ENCODE measurements at places on chromosomes 13 and 19.
A peak's percentile ranks its signal among the peaks of the same experiment; 100 is the strongest.

GRCh38 chr19:6313398-6313969 lies 19.9 kb downstream of the ACER1 start:
- no peak for DNase-seq

DNA sequence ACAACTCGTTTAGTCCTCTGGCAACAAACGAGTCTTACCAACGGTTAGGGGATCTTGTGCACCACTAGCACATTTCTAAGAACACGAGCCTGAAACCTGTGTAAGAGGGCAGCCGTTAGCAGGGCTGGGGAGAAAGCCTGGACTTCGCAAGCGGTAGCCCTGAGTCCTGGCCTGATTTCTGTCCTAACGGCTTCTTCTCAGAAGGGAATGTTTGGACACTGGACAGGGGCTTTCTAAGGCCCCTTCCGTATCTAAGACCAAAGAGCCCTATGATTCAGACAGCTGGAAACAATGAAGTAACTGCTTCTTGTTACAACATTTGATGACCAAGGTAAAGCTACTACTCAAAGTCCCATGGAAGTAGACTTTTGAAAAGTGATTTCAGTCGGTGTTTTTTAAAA lies 2.2 kb downstream of the ANKRD10 start:
- DNase-seq: peak; percentile 43

- peak; percentile 4 for DNase-seq
Measured at GRCh38 chr13:67023130-67023876, 206.8 kb downstream of the PCDH9 start.

DNA sequence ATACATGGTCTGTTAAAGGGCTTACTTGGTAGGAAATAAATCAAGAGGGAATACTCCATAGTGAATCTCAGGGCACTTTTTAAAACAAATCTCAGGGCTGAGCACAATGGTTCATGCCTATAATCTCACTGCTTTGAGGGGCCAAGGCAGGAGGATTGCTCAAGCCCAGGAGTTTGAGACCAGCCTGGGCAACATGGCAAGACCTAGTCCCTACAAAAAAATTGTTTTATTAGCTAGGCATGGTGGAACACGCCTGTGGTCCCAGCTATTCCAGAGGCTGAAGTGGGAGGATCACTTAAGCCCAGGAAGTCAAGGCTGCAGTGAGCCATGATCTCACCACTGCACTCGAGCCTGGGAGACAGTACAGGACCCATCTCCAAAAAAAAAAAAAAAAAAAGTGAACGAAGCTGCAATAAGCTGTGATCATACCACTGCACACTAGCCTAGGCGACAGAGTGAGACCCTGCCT lies 25.2 kb downstream of the ABCC4 start:
- DNase-seq: no peak

DNA sequence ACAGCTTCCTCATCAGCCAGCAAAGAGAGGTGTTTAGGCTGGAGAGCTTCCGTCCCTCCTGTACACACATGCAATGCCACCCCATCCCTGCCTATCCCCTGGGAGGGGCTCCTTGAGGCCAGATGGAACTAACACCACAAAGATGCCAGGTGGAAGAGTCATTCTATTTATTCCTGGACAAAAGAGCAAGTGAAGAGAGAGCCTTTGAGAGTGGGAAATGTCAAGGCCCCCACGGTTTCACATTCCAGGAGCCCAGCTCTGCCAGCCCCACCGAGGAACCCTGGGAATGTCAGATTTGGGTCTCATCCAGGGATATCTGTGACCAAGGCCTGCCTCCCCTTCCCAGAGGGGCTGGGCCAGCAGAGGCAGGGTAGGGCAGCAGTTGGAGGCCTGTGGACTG lies 30.8 kb upstream of the IGFL1 start:
- DNase-seq: no peak

DNA sequence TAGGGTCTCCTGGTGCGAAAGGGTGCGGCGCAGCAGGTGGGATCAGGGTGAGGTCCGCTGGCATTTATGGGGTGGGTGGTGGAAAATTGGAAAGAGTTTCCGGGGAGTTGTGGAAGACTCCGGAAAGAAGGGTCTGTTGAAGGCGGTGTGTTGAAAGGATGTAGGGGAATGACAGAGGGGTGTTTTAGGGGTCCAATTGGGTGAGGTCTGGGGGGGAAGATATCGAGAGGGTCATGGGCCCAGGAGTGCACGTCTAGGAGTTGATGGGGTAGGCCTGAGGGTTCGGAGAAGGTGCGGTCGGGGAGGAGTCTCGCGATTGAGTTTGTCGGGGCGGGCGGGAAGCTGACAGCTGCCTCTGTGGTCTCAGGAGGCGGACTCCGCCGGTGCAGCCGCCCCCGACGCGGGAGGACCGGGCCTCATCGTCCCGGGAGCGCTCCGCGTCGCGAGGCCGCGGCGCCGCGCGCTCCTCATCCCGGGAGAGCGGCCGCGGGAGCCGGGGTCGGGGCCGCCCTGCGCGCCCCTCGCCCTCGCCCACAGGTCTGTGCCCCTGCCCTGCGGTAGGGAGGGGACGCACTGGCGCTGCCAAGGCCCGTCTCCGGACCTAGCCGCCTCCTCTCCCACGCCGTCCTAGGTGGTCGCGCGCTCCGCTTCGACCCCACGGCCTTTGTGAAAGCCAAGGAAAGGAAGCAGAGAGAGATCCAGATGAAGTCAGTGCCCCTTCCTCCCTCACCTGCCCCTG lies 7.0 kb downstream of the PGLYRP1 start:
- peak; percentile 12 for DNase-seq

- peak; percentile 86 for DNase-seq
Measured at GRCh38 chr13:41995946-41996345, 35.0 kb upstream of the VWA8 start.

- DNase-seq: peak; percentile 94
Measured at GRCh38 chr19:13152974-13153568, 2.9 kb downstream of the IER2 start.

- no peak for DNase-seq
Measured at GRCh38 chr19:3184847-3185460, 776 bp upstream of the NCLN start.

GRCh38 chr13:85405316-85405897 lies 393.8 kb downstream of the SLITRK6 start:
- DNase-seq: no peak
